Fibroblast of lung (primary cell): ENCODE measurements at places on chromosomes 1 and 21. TPM values are rescaled to one million over a fixed set of nuclear protein-coding genes. Genes with fewer than 3 reads are reported as not detected.

DNA sequence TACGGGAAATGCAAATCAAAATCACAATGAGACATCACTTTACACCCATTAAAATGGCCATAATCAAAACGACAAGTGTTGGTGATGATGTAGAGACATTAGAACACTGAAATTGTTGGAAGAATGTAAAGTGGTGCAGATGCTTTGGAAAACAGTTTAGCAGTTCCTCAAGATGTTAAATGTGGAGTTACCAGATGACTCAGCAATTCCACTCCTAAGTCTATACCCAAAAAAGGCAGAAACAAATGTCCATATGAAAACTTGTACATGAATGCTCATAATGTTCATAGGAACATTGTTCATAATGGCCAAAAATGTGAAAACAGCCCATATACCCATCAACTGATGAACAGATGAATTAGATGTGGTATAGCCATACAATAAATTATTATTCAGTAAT is 267.4 kb downstream of the KCNH1 start:
- DNase-seq = peak; percentile 18

GRCh38 chr1:207919523-207920170 is 8.7 kb upstream of the CD34 start:
- peak; percentile 43 for DNase-seq

- peak; percentile 64 for DNase-seq
Observed at GRCh38 chr1:179754041-179754624, 11.0 kb downstream of the FAM163A start.

DNA sequence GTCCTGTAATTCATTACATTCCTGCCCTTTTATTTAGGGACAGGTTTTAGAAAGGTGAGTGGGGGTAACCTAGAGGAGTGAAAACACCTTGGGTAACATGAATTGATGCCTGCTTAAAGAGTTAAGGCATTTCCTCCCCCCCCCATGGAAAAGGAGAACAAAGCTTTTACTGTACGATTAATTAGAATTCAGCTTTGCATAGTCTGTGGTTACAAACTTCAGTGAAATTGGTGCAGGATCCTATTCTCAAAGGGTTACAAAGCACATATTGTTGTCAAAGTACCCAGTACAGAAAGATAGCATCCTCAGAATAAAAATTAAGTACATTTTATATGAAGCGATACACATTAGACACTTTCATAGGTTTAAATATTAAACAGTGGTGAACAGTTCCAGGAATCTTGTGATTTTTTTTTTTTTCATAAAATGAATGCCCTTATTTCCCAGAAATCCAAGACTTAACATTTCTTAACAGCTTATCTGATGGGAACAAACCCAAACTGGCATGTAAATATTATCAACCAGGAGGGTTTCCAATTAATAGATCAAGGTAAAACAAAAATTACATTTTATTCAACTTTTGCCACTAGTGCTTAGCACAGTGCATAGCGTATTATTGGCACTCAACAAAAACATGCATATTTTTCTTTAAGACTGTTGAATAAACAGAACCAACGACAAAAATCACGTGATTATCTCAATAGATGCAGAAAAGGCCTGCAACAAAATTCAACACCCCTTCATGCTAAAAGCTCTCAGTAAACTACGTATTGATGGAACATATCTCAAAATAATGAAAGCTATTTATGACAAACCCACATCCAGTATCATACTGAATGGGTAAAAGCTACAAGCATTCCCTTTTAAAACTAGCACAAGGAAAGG is 172.7 kb downstream of the PDE4B start:
- no peak for DNase-seq

DNA sequence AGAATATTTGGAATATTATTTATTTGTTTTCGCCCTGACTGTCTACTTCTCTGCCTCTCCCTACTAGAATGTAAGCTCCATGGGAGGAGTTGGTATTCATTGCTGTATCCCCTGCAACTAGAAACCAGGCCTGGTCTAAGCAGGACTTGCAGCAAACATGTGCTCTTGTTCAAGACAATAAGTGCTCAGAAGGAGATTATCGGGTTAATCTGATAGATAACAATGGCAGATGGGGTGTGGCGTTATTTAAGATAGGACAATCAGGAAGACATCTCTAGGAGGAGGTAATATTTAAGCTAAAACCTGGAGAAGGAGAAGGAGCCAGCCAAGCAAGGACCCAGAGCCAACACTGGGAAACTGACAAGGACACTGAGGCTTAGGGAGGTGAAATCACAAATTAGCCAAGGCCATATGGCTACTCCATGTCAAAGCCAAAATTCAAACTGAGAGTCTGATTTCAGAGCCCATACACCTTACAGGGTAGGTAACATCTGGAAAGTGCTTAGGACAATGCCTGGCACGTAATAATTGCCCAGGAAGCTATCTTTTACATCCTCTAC is 41.5 kb downstream of the STYXL2 start:
- DNase-seq = no peak

DNA sequence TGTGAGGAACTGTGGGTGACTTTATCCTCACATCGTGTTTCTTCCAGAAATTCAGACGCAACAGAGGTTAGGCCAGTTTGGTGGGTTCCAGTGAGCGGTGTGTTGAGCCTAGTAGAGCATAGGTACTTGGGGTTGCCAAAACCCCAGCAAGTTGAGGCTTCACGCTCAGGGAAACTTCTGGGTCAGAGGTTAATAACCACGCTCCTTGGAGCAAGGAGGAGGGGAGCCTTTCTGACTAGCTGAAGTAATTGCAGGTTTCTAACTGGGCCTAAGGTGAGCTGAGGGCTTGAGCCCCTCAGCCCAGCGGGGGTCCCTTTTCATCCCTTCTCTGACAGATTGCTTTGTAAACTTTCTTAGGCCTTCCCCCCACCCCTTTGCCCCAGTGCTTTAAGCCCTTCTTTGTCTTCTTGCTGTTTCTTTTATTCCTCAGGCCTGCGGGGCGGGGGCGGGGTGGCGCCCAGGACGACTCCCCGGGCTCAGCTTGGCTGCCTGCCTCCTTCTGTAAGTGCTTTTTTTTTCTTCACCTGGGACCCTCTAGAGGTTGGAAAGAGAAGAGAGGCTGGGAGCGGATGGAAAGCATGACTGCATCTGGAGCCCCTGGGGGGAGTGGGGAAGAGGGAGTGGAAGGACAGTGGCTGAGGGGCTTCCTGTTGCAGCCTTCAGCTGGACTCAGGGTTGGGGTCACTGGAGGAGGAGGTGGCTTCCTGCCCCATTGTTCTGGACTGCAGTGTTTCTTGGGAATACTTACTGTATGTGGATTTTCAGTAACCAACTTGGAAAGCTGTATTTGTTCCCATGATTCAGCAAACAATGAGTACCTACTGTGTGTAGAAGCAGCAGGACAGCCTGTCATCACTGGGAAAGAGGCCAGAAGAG is 1.3 kb upstream of the ZNF436 start:
- DNase-seq = peak; percentile 47

The LRRC38 gene
- not detected in 2 replicates for total RNA-seq
